Keratinocyte (primary cell): ENCODE measurements at places on chromosomes 5 and 9. TPM values are rescaled to one million over a fixed set of nuclear protein-coding genes. Genes with fewer than 3 reads are reported as not detected.

DNA sequence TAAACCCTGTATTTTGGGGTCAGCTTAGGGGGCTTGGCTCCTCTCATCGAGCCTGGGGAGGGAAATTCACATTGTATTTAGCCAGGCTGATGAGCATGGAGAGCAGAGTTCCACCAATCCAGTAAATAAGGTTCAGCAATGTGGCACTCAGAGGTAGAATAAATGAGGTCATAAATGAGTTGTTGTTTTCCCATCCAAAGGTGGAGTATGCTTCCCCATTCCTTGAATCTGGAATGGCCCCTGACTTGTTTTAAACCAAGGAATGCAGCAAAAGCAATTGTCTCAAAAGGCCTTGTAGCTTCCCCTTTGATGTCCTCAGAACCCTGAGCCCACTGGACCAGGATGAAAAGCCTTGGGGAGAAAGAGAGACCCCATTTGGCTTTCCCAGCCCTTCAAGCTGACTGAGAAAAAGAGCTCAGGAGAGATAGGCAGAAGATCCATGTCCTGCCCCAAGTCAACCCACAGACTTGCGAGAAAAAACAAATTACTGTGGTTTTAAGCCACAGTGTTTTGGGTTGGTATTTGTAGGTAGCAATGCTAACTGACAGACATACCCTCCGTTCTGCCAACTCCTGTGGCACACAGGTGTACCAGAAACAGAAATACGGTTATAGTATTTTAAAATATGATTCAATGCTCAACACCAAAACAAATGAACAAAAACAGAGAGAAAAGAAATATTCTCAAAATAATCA is 566.0 kb upstream of the DMAC1 start:
- DNase-seq, result no peak

DNA sequence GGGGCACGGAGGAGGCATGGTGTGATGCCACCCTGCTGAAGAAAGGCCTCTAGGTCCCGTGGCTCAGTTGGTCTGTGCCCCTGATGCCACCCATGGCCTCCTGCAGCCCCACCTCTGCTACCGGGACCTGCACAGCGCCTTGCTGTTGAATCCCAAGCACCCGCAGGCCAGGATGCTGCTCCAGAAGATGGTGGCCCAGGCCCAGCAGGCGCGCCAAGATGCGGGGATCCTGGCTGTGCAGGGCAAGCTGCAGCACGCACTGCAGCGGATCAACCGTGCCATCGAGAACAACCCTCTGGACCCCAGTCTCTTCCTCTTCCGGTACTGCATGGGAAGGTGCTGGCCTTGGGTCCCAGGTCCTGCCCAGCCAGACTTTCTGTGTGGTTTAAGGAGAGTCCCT is 7.1 kb downstream of the TTC16 start:
- DNase-seq, result no peak

GRCh38 chr5:132414634-132415378 is 45.3 kb downstream of the SLC22A5 start:
- DNase-seq, result no peak

- DNase-seq, result no peak
Observed at GRCh38 chr9:71285191-71285656, 163.8 kb upstream of the TRPM3 start.

DNA sequence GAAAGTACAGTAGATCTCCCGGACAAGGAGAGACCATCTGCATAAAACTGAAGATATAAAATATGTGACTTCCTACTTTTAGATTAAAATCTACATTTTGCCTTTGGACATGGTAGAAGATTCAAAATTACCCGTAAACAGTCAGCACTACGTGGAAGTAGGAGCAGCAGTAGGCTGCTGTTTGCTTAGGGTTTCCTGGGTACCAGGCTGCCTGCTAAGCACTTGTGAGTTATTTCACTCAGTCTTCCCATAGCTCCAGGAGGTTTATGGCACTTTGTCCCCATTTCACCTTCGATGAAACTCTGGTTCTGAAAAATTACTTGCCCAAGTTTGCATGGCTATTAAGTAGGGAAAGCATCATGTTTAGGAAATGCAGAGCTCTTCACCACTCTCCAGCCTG is 92.6 kb downstream of the STK32A start:
- DNase-seq, result no peak

DNA sequence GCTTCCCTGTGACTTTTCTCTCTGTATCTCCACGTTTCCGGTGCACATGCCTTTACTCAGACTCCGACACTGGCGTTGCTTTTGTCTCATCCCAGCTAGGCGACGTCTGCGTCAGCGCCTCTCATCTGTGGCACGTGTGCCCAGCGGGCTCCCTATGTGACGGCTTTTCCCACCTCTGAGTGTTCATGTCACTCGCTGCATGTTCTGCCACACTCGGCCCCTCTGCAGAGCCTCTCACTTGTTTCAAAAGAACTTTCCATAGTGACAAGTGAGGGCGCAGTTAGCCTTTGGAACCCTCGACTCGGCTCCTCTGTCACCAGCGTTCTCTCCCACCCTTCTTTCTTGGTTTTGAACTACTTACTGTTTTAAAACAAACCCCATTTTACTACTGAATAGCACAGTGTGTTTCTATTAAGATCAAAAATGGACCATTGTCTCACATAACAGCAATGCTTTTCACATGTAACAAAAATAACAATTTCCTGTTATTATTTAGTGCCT is 113.4 kb upstream of the CACNA1B start:
- DNase-seq, result no peak

DNA sequence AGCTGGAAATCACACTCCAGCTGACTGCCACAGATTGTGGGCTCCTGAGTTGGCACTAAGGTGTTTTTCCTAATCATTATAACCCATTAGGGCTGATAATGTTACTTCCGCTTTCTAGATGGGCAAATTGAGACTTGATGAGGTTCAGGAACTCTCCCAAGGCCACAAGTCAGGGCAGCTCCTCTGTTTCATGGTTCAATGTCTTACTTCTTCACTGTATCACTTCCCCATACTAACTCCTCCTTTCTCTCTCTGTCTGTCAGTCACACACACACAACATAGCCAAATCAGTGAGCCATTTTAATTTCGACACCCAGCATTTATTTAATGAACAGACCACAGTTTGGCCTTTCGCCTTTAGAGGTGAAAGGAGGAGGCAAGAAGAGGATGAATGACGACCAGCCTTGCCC is 17.8 kb upstream of the TRAF1 start:
- no peak for DNase-seq

DNA sequence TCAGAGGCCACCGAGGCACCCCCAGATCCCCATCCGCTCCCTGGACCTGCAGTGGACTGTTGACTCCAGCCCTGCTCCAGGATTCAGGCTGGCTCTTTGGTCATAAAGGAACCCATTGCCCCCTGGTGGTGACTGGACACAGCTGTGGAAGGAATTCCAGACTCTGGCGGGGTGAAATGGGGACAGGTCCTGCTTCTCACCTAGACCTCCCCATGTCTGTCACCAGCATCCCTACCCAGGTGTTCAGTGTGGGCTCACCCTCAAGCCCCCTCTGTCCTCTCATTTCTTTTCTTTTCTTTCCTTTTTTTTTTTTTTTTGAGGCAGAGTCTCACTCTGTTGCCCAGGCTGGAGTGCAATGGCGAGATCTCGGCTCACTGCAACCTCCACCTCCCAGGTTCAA is 25.5 kb upstream of the STXBP1 start:
- DNase-seq, result no peak

DNA sequence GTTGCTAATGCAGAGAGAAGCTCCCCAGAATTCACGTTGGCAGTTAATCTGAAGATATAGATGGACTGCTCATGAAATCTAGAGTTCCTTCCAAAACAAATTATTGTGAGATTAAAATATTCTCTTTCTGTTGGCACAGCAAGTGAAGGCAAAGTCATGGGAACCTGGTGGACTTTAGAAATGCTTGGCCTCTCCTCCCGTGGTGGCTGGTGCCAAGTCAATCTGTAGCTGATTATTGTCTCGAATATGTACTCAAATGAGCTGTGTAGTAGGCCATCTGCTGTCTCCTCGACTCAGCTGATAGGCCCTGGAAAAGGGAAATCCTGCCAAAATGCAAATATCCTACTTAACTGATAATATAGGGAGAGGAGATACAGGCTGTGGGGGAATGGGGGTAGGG is 69.3 kb downstream of the DAPK1 start:
- DNase-seq, result no peak

DNA sequence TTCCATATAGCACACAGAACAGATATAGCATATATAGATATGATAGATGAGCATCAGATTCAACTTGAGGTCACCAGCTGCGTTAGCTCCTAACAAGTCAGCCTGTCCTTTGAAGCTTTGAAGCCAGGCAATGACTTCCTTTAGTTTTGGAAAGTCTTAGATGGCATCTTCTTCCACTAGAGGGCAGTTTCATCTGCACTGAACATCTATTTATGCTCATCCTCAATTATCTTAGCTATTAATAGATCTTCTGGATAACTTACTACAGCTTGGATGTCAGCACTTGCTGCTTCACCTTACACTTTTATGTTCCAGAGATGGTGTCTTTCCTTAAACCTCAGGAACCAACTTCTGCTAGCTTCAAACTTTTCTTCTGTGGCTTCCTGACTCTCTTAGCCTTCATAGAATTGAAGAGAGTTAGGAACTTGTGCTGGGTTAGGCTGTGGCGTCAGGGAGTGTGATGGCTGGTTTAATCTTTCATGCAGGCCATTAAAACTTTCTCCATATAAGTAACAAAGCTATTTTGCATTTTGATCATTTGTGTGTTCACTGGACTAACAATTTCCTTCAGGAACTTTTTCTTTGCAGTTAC is 1401.4 kb downstream of the EFNA5 start:
- peak; percentile 7 for DNase-seq

GRCh38 chr5:28301712-28302111 is 1263.3 kb upstream of the CDH9 start:
- DNase-seq, result no peak

- DNase-seq, result no peak
Observed at GRCh38 chr5:1860021-1860610, 22.6 kb downstream of the IRX4 start.

DNA sequence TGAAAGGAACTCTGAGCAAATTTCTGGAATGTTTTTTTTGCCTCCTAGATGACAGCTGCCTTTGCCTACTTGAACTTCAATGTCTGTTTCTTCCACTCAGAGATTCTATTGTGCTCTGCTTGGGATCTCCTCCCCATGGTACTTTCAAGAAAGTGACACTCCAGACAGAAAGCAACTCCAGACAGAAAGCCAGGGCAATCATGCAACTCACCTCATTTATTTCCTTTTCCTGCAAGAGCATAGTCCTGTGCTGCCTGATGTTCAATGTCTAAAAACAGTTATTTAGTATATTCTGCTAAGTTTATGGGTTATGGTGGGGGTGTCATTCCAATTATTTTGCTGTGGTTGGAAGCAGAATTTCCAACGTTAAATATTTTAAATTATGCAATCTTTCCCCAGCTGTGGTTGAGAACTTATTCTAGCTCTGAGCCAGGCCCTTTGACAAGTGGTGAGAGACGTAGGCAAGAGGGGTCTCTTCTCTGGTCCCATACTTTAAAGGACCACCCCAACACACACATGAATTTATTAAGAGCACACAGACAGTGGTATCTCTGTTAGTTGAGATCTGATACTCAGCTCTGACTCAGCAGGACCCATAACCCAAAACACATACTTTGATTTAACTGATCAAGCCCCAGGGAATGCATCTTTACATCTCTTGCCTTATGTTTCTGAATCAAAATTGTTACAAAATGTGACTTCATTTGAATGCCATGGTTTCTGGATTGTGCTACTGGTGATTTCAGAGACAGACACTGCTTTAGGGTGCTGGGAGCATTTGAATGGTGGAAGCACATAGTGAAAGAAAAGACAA is 39.5 kb upstream of the MAMDC2 start:
- no peak for DNase-seq

The CEMIP2 gene
- polyA plus RNA-seq, result 47.7 to 79.4 TPM (median 48.7 TPM) in 3 replicates

The C7 gene
- polyA plus RNA-seq, result not detected in 3 replicates

The APC gene
- 13.2 to 16.5 TPM (median 15.7 TPM) in 3 replicates for polyA plus RNA-seq

The PALM2AKAP2 gene
- 2.3 to 8.1 TPM (median 3.6 TPM) in 3 replicates for polyA plus RNA-seq

The BHMT2 gene
- polyA plus RNA-seq, result not detected in 3 replicates

The SLC25A2 gene
- polyA plus RNA-seq, result not detected in 3 replicates
